Parietal lobe (tissue), 2 donors: ENCODE measurements at places on chromosomes 2 and 18. TPM values are rescaled to one million over a fixed set of nuclear protein-coding genes. Genes with fewer than 3 reads are reported as not detected.

Gene CENPA
- 1.3 TPM for total RNA-seq

Gene NOSTRIN
- 7.2 TPM for total RNA-seq

Gene EVA1A
- total RNA-seq = not detected

Gene CIB4
- total RNA-seq = not detected

Gene REG3A
- total RNA-seq = not detected

Gene CDH7
- 1.6 TPM for total RNA-seq

Gene NIF3L1
- total RNA-seq = 34.4 TPM

Gene DPP10
- 101 TPM for total RNA-seq

Gene HRH4
- not detected for total RNA-seq

Gene ZNF892
- 62.3 TPM for total RNA-seq

Gene CPO
- total RNA-seq = not detected

Gene OBSL1
- total RNA-seq = 79.5 TPM

Gene MC5R
- 5.0 TPM for total RNA-seq

Gene XIRP2
- total RNA-seq = 0.31 TPM

Gene BMP10
- not detected for total RNA-seq

Gene DOK6
- 94.5 TPM for total RNA-seq

Gene PTH2R
- 2.8 TPM for total RNA-seq
